ENCODE measurements at places on chromosomes 13 and 19.
A peak's percentile ranks its signal among the peaks of the same experiment; 100 is the strongest.

DNA sequence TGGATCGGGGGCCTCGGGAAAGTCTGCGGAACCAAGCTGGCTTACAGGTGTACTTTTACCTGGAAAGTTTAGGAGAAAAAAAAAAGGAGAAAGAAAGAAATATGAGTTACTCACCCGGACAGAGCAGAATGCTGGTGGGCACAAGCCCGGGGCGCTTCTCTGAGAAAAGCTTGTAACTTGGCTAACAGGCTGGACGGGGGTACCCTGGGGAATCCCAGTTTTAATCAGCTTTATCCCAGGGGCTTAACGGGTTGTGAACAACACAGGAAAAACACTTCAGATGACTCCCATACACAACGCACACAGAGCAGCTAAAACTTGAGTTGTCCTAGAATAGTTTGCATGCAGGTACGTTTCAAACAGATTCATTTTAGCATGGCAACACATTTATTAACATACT lies 37.3 kb downstream of the KLF2 start:
- no peak overlapping the region for H3K27ac ChIP-seq
- no peaks in the 10 kb centered on the region for H3K36me3 ChIP-seq
- H3K4me1 ChIP-seq: peaks cover 21% of the 10 kb centered on the region
- H3K27me3 ChIP-seq: no peaks in the 10 kb centered on the region

DNA sequence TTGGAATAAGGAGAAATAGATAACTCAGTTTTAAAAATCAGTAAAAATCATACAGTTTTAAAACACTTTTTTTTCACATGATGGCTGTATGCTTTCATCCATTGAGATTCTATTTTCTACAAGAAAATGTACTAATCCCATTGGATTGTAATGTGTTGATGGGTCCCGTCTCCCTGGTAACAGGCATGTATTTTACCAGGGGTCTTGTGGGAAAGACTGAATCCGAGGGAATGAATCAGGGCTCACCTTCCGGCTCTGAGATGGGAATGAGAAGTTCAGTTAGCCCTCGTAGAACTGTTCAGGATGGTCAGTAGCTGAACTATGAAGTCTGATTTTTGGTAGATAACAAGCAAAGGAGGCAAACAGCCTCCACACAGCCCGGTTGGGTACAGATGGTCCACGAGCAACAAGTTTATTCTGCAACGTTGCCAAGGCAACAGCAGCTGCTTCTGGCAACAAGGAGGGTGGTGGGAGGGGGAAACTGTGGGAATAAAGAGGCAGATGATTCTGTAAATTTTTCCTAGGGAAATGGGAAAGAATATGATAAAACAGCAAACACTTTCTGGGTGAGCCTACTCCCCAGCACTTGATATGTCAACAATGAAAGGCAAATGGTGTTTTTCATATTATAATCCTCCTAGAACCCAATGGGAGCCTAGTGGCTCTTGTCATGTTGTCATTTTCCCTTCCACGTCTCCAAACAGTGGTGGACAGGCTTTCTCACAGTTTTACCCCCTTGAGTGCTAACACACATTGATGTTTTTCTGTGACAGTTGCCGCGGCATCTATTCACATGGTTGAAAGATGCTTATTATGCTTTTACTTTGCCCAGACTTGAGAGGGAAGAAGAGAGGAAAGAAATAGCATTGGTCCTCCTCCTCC lies 12.4 kb upstream of the SIAH3 start:
- no peak for DNase-seq
- H3K4me3 ChIP-seq: no peak overlapping the region
- peaks cover 4% of the 10 kb centered on the region for H3K27me3 ChIP-seq
- H3K4me1 ChIP-seq: no peaks in the 10 kb centered on the region
- no peak overlapping the region for H3K27ac ChIP-seq

- H3K36me3 ChIP-seq: no peaks in the 10 kb centered on the region
- peak overlapping the region; percentile 74 for H3K4me3 ChIP-seq
- peak; percentile 34 for DNase-seq
These were observed 433 bp downstream of the SIX5 start for GRCh38 chr19:45768655-45768983.

GRCh38 chr13:49864509-49864908 lies 71.6 kb downstream of the SPRYD7 start:
- no peaks in the 10 kb centered on the region for H3K4me1 ChIP-seq
- no peak overlapping the region for H3K27ac ChIP-seq
- H3K27me3 ChIP-seq: no peaks in the 10 kb centered on the region
- no peak overlapping the region for H3K4me3 ChIP-seq
- H3K36me3 ChIP-seq: no peaks in the 10 kb centered on the region
- no peak for DNase-seq

DNA sequence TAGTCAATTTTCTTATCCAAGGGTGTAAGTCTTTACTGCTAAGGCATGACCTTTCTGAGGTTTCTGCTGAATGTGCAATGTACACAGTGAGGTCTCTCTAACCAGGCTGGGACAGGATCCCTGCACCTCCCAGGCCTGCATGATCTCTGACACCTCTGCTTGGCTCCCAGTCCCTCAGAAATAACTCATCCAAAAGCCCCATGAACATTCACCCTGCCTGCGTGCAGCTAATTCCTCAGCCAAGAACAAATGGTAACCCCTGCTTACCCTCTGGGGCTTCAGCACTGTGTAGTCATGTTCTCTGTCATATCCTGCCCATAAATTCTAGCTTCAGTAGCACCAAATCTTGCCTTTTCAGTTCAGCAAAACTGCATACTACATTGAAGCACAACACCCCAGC lies 1146.3 kb upstream of the MIR17HG start:
- H3K4me3 ChIP-seq: no peak overlapping the region
- H3K36me3 ChIP-seq: no peaks in the 10 kb centered on the region
- H3K27ac ChIP-seq: no peak overlapping the region
- H3K4me1 ChIP-seq: no peaks in the 10 kb centered on the region

GRCh38 chr13:46183018-46183946 lies 1.3 kb upstream of the LCP1 start:
- H3K4me3 ChIP-seq: no peak overlapping the region
- H3K27ac ChIP-seq: peak overlapping the region; percentile 89

DNA sequence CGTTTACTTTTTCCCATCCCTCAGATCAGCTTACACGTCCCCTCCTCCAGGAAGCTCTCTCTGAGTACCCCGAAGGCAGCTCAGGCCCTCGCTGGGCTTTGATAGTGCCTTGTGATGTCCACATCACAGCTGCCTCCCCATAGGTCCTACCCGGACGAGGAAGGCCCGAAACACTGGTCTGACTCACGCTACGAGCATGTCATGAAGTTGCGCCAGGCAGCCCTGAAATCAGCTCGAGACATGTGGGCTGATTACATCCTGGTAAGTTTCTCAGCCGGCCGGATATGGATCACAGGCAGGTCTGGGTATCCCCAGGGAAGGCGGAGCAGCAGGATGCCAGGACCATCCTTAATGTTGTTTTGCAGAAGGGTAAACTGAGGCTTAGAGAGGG lies 4.8 kb downstream of the COLGALT1 start:
- H3K36me3 ChIP-seq: peaks cover 8% of the 10 kb centered on the region
- DNase-seq: no peak
- H3K4me1 ChIP-seq: peaks cover 21% of the 10 kb centered on the region
- no peaks in the 10 kb centered on the region for H3K27me3 ChIP-seq
- H3K27ac ChIP-seq: no peak overlapping the region

All from common myeloid progenitor, CD34-positive (primary cell).